ENCODE measurements at places on chromosomes 13 and 19. TPM values are rescaled to one million over a fixed set of nuclear protein-coding genes. Genes with fewer than 3 reads are reported as not detected.
A peak's percentile ranks its signal among the peaks of the same experiment; 100 is the strongest.

The PRMT1 gene
- total RNA-seq = 103 TPM

The FXYD7 gene
- total RNA-seq = not detected

DNA sequence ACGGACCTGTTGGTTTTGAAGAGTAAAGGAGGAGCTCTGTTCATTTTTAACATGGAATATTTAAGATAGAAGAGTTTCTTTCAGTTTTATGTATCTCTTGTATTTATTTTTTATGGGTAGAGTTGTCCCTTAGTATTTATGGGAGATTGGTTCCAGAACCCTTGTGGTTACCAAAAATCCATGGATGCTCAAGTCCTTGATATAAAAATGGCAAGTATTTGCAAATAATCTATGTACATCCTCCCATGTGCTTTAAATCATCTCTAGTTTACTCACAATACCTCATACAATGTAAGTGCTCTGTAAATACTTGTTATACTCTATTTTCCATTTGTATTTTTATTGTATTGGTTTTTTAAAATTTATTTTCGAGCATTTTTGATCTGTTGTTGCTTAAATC lies 63.1 kb downstream of the TM9SF2 start:
- DNase-seq = no peak

DNA sequence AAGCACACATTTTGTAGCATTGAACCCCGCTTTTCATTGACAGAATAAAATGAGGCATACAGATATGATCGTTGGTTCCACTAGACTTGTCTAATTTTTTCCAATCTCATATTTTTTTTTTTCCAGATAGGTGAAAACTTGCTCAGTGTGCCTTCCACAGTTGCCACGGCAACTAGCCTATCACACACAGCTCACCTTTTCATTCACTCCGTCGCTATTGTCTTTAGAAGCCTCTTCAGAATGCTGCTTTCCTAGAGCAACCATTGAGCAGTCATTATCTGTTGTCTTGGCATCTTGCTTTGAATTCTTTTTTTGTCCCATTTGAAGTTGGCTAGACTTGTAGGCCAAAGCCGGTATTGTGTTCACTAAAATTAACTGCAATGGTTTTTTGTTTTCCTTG lies 37.7 kb upstream of the ESD start:
- no peak for DNase-seq

DNA sequence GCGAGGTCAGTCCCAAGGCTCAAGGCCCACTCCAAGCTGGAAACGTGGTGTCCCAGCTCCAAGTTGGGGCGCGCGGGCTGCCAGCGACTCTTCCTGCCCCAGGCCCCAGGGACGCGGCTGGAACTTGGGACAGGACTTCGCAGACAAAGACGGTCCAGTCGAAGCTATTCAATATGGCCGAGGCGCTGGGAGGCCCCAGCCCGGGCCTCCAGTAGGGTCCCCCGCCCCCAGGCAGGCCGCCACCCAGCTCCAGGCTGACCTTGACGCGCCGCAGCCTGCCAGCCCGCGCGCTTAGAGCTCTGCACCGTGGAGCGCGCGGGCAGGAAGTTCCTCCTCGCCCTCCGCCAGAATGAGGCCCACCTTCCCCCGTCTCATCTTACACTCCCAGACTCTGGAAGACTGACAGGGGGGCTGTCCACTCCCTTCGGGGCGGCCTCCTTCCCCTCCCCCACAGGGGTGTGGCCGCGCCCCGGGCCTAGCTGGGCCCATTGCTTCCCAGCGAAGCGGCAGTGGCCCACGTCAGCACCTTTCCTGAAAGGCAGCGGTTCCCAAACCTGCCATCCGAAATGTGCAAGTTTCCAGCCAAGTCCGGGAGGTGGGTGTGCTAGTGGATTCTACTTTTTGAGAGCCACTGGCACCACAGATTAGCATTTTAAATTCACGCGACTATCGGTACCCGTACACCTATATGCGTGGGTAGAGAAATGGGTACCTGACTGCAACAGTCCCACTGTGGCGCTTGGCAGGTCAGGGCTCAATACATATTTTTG lies at the start of gene CCDC8:
Gene CCDC8, minus strand, starts transcription at position 303 of the 770 bp plus-strand sequence. CDS start 754 bp downstream, outside the sequence.
- DNase-seq = peak; percentile 67
